ENCODE measurements at places on chromosomes 4 and X.

DNA sequence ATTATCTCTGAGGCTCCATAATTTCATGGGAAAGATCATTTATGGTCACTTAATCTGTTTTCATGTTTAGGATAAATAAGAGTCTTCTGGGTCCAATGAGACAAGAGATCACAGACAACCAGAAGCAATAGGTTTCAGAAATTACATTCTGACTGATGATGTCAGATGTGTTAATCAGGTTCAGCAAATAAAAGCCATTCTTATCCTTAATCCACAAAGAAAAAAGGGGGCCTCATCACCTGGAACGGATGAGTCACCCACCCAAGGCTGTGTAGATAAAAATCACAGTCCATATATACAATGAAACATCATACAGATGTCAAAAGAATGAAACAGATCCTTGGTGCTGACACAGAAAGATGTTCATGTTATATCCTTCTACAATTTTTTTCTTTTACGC is 36.6 kb downstream of the SYTL4 start:
- DNase-seq = no peak

- DNase-seq = no peak
Measured at GRCh38 chrX:136967966-136968365, 65.8 kb downstream of the GPR101 start.

GRCh38 chrX:69210581-69210980 is 45.3 kb upstream of the PJA1 start:
- no peak for DNase-seq

DNA sequence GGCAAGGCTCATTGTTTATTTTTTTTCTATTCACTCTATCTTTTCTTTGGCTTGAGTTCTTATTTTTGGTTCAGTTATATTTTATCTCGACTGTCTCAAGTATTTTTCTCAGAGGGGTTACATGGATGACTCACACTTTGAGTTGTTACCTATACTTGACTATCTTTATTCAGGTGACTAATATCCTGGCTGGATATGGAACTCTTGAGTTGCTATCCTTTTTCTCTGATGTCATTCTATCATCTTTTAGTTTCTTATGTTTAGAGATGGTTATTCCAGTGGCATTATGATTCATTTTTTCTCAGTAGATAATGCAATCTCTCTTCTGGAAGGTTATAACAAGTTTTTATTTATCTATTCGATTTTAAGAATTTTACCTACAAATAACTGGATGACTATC is 117.9 kb downstream of the COX18 start:
- DNase-seq = no peak

- DNase-seq = no peak
Measured at GRCh38 chrX:103739421-103739820, 28.7 kb downstream of the TMEM31 start.

DNA sequence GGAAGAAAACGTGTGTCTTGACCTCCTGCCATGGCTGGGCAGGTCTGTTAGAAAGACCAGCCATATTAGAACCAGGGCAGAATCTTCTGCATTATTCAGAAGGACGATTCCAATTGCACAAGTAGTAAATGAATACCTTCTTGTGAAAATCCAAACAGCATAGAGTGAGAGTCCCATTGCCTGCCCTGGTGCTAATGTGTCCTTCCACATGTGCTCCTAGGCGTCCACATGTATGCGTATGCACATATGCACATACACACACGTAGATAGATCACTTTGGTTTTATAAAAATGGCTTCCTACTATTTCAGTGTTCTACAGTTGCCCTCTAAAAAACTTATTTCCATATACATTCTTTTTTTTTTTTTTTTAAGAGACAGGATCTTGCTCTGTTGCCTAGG is 10.2 kb upstream of the GRPEL1 start:
- no peak for DNase-seq

DNA sequence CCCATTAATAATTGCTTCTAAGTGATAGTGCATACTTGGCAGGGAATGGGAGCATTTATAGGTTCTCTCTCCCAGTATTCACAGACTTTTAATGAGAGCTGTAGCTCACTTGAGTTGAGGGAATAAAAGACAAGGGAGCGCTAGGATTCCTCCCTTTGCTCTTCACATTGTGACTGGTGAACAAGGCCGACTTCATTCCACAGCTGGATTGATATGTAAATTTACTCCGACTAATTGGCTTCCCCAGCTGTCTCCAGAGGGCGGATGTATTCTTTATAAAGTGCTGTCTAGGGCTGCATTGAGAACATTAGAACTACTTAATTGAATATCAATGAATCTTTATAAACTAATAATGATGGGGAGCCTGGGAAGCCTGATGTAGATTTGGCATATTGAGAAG is 63.4 kb downstream of the GPR50 start:
- no peak for DNase-seq

DNA sequence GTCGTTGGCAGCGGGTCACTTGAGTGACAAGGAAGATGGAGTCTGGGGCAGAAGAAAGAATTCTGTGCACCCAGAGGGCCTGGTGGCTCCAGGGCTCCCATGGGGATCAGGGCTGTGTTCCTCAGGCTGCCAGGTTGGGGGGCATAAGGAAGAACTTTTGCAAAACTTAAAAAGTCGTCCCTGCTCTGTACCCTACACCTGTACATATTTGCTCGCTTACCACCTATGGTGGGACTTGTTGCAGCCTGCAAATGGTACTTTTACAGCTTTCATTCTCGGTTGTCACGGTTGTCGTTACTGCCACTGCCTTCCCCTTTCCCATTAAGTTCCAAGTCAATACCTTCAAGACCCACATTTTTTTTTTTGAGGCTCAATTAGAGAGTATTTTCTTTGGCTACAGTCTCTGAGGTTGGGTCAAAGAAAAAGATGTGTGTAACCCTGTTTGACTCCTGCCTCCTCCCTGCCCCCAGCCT is 9.1 kb downstream of the ARX start:
- DNase-seq = no peak

- DNase-seq = no peak
Measured at GRCh38 chrX:39445336-39445735, 644.1 kb downstream of the MID1IP1 start.

- DNase-seq = no peak
Measured at GRCh38 chr4:28101583-28101982, 1240.9 kb downstream of the STIM2 start.

GRCh38 chrX:12955882-12956703 is 18.8 kb upstream of the TMSB4X start:
- DNase-seq = no peak

- DNase-seq = no peak
Measured at GRCh38 chr4:186580669-186581068, 25.3 kb upstream of the MTNR1A start.

GRCh38 chr4:122665161-122665929 is 44.5 kb upstream of the IL21 start:
- DNase-seq = no peak

GRCh38 chr4:77014256-77014655 is 61.5 kb downstream of the CCNI start:
- no peak for DNase-seq

GRCh38 chrX:40065296-40066046 is 32.3 kb downstream of the BCOR start:
- DNase-seq = no peak

DNA sequence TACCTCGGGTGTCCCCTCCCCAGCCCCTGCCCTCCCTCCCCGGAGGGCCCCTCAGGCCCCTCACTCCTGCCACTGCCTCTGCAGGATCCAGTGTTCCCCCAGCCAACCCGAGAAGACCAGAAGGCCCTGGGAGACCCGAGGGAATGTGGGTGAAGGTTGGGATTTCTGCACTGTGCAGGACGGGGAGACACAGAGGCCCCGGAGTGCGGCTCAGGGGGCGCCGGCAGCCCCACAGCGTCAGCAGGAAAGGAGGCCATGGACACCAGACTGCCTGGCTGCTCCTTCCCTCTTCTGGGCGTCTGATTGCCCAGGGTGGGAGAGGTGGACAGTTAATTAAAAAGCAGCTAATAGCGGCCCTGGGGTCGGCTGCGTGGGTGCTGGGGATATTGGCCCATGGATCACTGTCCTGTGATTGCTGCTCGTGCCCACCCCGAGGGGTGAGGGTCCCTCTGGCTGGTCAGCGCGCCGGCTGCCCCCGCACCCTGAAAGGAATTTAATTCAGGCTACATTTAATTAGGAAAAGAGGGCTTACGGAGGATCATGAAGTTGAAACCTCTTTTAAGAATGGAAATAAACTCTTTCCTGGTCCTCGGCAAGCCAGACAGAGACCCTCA is 57.8 kb upstream of the NKX1-1 start:
- DNase-seq = no peak

GRCh38 chrX:149298111-149298510 is 207.0 kb downstream of the IDS start:
- no peak for DNase-seq

DNA sequence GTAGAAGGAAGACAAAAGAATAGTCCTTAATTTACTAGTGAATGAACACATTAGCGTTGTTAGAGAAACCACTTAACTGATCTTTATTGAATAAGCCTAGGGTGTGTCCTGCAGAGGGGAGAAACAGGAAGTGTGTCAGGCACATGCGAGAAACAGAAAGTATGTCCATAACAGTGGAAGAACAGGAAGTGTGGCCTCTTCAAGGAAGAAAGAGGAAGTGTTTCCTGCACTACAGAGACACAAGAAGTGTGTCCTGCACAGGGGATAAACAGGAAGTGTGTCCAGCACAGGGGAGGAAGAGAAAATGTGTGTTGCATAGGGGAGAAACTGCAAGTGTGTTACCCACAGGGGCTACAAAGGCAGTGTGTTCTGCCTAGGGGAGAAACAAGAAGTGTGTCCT is 539.6 kb upstream of the PRKX start:
- no peak for DNase-seq

DNA sequence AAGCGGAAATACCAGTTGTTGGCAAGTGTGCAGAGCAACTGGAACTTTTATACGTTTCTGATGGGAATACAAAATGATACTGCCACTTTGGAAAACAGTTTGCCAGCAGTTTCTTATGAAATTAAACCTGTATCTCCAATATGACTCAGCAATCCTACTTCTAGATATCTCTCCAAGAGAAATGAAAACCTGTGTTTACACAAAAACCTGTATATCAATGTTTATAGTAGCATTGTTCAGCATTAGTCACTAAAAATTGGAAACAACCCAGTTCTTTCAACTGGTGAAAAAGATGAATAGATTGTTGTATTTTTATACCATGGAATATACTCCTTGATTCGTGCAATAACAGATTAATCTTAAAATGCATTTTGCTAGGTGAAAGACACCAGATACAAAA is 26.8 kb downstream of the ATP7A start:
- no peak for DNase-seq

DNA sequence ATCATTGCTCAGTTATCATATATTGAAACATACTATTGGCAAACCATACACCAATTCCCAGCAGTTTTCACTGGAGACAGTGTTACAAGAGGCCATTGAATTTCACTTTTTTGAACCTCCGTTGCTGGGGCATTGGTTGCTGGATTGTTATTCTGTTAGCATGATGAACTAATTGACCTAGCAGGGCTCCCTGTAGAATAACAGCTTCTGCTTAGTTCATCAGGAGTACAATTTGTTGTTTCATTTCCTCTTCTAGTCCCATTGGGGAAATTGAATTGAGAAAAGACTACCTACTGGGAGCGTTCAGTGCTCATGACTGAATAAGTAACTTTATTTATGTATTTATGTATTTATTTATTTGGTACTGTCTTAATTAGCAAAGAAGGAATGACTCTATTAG is 151.6 kb downstream of the SLIT2 start:
- no peak for DNase-seq

GRCh38 chr4:10461091-10461849 is 4.0 kb upstream of the ZNF518B start:
- peak; percentile 93 for DNase-seq

DNA sequence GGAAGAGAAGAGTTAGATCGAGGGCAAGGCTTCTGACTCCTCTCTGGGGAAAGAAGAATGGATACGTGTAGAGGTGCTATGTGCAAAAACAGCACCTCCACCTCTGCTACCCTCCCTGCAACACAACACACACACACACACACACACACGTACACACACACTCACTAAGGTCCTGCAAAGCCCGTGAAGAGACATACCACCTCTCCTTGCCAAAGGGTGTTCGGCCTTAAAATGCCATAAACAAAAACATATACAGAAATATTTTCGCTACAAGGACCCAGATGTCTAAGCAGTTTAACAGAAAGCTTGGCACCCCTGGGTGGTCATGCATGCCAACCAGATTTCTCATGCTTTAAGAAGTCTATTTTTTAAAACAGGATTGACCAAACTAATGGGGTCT is 1.5 kb downstream of the TIFA start:
- no peak for DNase-seq

- DNase-seq = no peak
Measured at GRCh38 chr4:2813446-2814405, 20.8 kb downstream of the SH3BP2 start.

GRCh38 chr4:26685250-26685649 is 101.4 kb downstream of the TBC1D19 start:
- DNase-seq = no peak

DNA sequence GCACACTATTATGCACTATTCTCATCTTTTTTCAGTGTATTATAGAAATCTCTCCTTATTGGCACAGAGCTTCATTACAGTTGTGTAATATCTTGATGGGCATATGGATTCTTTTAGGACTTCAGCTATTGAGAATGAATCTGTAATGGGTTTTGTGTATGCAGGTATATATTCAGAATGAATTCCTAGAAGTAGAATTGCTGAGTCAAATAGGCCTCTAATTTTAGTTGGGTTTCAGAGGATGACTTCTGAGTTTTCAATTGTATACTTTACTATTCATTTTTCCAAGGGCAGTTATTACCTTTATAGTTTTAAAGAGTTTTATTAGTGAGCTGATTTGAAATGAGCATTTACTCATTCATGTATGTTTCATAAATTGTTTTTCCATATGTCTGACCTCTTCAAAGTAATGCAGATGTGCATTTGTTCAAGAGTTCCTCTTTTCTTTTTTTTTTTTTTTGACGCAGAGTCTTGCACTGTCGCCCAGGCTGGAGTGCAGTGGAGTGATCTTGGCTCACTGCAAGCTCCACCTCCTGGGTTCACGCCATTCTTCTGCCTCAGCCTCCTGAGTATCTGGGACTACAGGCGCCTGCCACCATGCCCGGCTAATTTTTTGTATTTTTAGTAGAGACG is 19.5 kb downstream of the CASP6 start:
- no peak for DNase-seq

DNA sequence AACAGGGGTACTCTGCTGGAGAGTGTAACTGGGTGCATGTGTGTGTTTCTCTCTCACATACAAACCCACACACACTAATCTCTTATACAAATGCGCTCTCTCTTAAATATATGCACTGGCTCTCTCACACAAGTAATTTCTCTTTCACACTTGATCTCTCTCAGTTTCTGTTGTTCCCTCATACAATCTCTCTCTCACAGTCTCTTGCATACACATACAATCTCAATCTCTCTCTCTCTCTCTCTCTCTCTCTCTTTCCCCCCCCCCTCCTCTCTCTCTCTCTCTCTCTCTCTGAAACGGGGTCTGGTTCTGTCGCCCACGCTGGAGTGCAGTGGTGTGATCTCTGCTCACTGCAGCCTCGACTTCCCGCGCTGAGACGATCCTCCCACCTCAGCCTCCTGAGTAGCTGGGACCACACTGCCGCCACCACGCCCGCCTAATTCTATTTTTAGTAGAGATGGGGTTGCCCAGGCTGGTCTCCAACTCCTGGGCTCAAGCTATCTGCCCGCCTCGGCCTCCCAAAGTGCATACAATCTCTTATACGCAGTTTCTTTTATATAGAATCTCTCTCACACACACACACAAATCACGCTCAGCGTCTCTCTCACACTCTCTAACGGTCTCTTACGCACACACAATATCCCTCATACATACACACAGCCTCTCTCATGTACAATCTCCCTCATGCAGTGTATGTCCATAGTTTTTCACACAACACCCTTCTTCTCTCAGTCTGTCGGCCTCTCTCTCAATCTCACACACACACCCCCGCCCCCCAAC is 518 bp upstream of the FAM241A start:
- DNase-seq = no peak

All from GM20000 (cell line).